GM10248 (cell line): ENCODE measurements at places on chromosomes 16 and 17.

- DNase-seq: peak; percentile 70
Observed at GRCh38 chr17:61139219-61139618, 260.4 kb upstream of the TBX2 start.

GRCh38 chr17:49722066-49722465 is 14.3 kb upstream of the SLC35B1 start:
- DNase-seq: no peak

GRCh38 chr17:14212401-14212800 is 24.3 kb downstream of the CDRT15 start:
- DNase-seq: no peak

GRCh38 chr17:45432405-45433158 is at the start of gene ARHGAP27:
Gene ARHGAP27, minus strand, starts transcription at chr17:45432870. Its CDS starts 2,591 bp downstream, at chr17:45430279.
- DNase-seq: no peak

- no peak for DNase-seq
Observed at GRCh38 chr17:9202532-9202931, 181.2 kb downstream of the NTN1 start.

GRCh38 chr17:79792984-79793923 is 3.6 kb downstream of the CBX8 start:
- DNase-seq: no peak

GRCh38 chr17:58184308-58184985 is 8.1 kb upstream of the EPX start:
- DNase-seq: no peak

GRCh38 chr16:24773771-24774427 is 44.4 kb downstream of the TNRC6A start:
- DNase-seq: no peak

- no peak for DNase-seq
Observed at GRCh38 chr16:4743226-4743878, 9.0 kb downstream of the DNAAF8 start.

- DNase-seq: no peak
Observed at GRCh38 chr16:76276745-76277438, at the start of gene CNTNAP4. Gene CNTNAP4, plus strand, starts transcription at chr16:76277401. Its CDS starts 262 bp downstream, at chr16:76277663.

DNA sequence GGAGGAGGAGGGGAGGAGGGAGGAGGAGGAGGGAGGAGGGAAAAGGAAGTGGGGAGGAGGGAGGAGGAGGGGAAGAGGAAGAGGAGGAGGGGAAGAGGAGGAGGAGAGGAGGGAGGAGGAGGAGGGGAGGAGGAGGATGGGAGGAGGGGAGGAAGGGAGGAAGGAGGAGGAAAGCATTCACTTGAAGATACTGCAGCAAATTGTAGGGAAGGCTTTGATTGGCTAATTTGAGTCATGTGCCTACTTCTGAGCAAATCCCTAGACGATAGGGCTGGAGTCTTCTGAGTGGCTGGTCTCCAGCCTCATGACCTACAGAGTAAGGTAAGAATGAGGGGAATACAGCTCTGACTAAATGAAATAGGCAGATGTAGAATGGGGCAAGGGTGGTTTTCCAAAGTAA is 783.2 kb upstream of the RBFOX1 start:
- no peak for DNase-seq

DNA sequence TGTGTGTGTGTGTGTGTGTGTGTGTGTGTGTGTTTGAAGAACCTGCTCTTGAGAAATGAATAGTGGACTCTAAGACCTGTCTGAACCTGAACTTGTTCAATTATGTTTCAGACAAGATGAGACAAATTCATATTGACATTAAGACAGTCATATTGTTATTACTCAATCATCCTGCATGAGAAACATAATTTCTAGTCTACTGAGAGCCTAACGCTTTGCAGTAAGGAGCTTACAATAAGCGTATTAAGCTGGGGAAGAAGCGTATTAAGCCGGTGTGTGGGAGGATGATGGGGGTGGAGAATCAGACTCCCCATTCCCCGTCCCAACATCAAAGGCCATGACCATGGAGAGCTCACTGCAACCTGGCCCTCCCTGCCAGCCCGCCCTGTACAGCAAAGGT is 22.4 kb upstream of the MNT start:
- DNase-seq: no peak

GRCh38 chr16:17372386-17372785 is 98.4 kb downstream of the XYLT1 start:
- no peak for DNase-seq

DNA sequence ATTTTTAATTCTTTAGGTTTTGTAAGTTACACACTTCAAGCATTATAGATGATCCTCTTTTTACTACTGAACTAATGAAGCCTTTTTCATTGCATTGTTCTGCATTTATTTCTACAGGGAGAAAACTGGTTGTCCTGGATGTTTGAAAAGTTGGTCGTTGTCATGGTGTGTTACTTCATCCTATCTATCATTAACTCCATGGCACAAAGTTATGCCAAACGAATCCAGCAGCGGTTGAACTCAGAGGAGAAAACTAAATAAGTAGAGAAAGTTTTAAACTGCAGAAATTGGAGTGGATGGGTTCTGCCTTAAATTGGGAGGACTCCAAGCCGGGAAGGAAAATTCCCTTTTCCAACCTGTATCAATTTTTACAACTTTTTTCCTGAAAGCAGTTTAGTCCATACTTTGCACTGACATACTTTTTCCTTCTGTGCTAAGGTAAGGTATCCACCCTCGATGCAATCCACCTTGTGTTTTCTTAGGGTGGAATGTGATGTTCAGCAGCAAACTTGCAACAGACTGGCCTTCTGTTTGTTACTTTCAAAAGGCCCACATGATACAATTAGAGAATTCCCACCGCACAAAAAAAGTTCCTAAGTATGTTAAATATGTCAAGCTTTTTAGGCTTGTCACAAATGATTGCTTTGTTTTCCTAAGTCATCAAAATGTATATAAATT is 53.0 kb downstream of the TUBD1 start:
- DNase-seq: no peak

GRCh38 chr17:17712268-17712924 is 31.1 kb downstream of the RAI1 start:
- peak; percentile 74 for DNase-seq

DNA sequence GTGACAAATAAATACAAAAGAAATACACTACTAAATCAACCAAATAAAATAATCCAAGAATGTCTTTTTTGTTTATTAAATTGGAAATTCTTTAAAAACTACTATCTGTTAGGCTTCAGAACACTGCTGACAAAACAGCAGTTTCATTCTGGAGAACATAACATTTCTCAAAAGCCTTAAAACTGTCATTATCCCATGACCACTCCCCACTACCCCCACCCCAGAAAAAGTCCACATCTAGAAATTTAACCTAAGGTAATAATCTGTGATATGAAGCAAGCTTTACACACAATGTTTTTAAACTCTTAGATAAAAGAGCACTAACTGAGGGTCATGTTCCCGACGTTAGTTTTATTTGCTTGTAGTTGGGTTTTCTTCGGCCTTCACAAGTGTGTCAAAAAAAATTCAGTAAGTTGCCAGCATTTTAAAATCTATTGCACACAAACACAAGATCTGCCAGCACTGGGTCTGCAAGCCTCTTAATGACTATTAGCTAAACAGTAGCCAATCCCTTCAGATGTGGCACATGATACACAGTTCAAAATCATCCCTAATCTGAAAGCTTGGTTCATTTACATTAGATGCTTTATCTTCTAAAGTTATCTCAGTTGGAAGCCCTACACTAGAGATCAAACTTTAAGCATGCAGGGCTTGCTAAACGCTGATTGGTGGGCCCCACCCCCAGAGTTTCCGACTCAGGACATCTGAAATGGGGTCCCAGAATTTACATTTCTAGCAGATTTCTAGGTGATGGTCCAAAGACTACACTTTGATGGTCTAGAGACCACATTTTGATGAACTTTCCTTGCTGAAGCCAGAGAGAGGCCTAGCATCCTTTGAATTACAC is 75.2 kb downstream of the KANSL1 start:
- DNase-seq: no peak

- DNase-seq: no peak
Observed at GRCh38 chr17:57675427-57676387, 69.4 kb downstream of the CCDC182 start.

GRCh38 chr16:88007321-88007731 is 56.1 kb downstream of the BANP start:
- DNase-seq: no peak

DNA sequence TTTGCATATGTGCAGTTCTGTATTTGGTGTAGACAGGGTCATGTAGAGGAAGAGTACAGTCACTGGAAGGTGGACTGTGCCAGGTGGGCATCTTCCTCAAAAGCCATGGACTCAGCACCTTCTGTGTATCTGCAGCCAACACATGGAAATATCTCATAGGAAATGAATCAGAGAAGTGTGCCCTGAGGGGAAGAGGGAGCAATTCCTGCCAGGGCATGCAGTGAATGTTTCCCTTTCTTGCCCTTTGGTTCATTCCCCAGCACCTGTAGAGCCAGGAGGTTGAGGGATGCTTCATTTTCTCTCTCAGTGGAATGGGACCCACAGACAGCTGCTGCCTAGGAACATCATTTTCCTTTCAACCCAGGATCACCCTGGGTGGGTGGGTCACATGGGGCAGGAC is 146.1 kb upstream of the HSBP1 start:
- no peak for DNase-seq

- no peak for DNase-seq
Observed at GRCh38 chr17:78364436-78365281, 4.8 kb upstream of the SOCS3 start.

- no peak for DNase-seq
Observed at GRCh38 chr16:84582958-84583516, 34.8 kb downstream of the COTL1 start.

- DNase-seq: no peak
Observed at GRCh38 chr16:17466876-17467275, 3.9 kb downstream of the XYLT1 start.

GRCh38 chr17:193841-194806 is 12.7 kb upstream of the DOC2B start:
- DNase-seq: no peak

GRCh38 chr16:76756951-76757350 is 434.0 kb upstream of the MON1B start:
- DNase-seq: no peak

GRCh38 chr16:58110571-58111301 is 18.4 kb downstream of the CFAP20 start:
- DNase-seq: no peak

GRCh38 chr16:83842291-83842690 is 34.5 kb downstream of the HSBP1 start:
- no peak for DNase-seq

- no peak for DNase-seq
Observed at GRCh38 chr16:56689171-56689570, 6.9 kb downstream of the MT1X start.

- DNase-seq: no peak
Observed at GRCh38 chr16:88691924-88692560, 5.7 kb upstream of the SNAI3 start.

GRCh38 chr17:78624324-78625151 is 47.3 kb upstream of the DNAH17 start:
- DNase-seq: no peak

GRCh38 chr16:89201439-89202377 is 1.4 kb upstream of the SLC22A31 start:
- peak; percentile 80 for DNase-seq

GRCh38 chr16:82229800-82230619 is 60.0 kb upstream of the MPHOSPH6 start:
- peak; percentile 43 for DNase-seq

DNA sequence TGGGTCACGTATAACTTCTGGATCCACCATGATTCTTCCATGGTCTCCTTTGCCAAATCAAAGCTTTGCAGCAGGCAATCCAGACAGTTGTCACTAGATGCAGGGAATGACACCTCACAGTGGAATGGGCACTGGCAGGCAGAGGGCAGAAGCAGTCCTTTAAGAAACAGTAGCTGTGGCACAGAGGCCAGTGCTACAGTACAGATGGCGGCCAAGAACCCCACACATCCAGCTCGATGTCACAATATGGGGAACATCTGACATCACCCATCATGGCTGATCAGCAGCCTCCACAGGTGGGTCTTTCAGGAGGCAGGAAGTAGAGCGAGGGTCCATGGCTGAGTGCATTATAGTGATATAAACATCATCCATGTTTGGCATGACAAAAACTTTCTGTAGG is 18.8 kb upstream of the ERN1 start:
- no peak for DNase-seq

GRCh38 chr17:75864448-75864871 is 9.3 kb upstream of the WBP2 start:
- DNase-seq: peak; percentile 79

GRCh38 chr16:24139282-24139681 is 116.9 kb upstream of the CACNG3 start:
- no peak for DNase-seq

DNA sequence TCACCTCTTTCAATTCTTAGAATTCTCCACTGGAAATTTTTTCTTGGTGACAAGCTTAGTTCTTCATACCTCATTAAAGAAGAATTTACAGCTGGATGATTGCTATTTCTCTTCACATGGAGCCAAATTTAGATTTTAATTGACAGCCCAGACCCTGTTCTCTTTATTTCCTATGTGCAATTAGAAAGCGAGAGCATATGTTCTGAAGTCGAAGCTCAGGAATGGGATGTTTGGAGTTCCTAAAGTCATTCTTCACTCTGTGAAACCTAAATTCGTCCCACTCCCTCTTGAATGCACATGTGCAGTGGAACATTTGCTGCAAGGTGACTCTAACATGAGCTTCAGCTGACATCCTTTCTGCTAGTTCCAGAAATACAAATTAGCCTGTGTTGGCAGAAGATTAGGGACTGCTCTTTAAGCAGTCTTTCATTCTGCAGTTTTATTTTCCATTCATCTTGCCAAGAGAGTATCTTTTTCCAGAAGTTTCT is 129.3 kb upstream of the KCNJ16 start:
- DNase-seq: no peak

- no peak for DNase-seq
Observed at GRCh38 chr16:2151188-2152091, 3.0 kb downstream of the RAB26 start.
